CD4-positive, alpha-beta T cell treated with Interleukin-12 subunit alpha and Interleukin-12 subunit beta, for 1 hour (primary cell): ENCODE measurements at places on chromosomes 13 and 19.

GRCh38 chr19:38375748-38376147 lies 1.4 kb downstream of the PSMD8 start:
- no peak for DNase-seq

- DNase-seq = no peak
These were observed 4.7 kb upstream of the CBLC start for GRCh38 chr19:44772959-44773358.

DNA sequence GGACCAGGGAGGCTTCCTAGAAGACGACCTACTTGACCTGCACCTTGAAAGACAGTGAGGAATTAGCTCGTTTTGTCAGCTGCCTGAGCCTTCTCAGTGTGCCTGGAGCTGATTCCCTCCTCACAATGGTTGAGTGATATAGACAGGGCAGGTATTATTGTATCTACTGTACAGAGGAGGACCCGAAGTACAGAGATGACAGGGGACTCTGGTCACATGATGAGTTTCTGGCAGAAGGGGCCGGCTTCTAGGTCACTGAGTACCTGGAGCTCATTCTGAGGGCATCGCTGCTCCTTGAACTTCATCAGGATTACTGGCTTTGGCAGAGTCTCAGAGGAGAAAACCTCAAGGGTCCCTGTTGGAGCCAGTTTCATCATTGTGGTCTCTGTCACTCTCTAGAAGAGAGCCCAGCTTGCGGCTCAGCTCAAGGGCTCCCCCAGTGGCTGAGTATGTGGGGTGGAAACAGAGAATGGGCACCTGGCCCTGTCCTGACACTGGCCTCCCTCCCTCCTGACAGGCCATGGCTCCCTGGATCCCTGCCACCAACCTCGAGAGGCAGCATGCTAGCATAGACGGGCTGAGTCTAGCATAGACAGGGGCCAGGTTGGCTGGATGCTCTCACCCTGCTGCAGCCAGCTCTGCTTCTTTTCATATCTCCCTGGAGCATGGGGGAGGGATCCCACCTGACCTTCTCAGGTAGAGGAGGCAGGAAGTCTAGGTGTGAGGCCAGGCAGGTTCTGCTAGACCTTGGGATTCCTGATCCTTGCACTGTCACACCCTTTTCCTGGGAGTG lies 38.7 kb downstream of the NFIX start:
- DNase-seq = peak; percentile 50

- DNase-seq = no peak
These were observed 17.3 kb upstream of the ERCC1 start for GRCh38 chr19:45440873-45441654.

DNA sequence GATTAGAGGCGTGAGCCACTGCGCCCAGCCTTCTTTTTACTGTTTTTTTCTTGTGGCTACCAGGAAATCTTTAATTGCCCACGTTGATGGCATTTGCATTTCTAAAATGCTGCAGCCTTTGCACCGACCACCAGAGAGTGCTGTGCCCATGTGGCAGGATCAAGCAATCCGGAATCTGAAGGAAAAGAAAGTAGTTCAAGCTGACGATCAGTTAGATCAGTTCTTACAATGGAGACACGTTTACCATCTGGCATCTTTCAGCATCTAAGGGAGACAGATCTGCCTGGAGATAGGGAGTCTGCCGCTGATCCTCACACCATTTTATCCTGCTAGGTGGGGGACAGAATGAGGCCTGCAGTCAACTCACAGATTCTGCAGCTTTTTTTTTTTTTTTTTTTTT lies 19.9 kb downstream of the TINCR start:
- peak; percentile 7 for DNase-seq

DNA sequence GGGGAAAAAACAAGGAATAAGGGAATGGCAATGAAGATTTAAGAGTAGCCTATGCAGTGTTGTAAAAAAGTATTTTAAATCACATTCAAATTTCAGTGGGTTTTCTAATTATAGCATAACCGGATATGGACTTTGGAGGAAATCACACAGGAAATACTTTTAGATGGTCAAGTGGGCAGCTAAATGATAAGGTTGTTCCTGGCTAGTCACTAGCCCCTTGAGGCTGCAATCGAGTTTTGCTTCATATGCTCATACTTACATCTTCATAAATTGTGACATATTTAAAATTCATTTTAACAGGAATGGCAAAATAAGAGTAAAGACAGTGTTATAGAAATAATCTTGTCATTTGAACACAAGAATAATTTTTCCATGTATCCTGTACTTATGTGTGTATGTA lies 88.9 kb downstream of the WDFY2 start:
- DNase-seq = no peak

DNA sequence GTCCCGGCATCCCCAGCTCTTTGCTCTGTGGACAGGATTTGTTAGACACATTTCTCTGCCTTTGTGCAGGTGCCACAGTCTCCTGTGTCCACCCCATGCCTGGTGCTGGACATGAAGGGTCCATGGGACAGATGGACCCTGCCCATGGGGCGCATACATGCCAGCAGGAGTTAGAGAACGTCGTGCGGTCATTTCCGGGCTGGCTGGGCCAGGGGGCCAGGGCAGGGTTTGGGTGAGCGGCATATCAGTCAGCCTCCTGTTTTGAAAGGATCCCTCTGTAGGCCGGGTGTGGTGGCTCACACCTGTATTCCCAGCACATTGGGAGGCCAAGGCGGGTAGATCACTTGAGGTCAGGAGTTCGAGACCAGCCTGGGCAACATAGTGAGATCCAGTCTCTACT lies 11.0 kb downstream of the KLHL26 start:
- no peak for DNase-seq

- DNase-seq = no peak
These were observed 168.2 kb downstream of the FGF14 start for GRCh38 chr13:102233566-102234208.

GRCh38 chr13:92530364-92530763 lies 696.2 kb upstream of the GPC6 start:
- DNase-seq = no peak

DNA sequence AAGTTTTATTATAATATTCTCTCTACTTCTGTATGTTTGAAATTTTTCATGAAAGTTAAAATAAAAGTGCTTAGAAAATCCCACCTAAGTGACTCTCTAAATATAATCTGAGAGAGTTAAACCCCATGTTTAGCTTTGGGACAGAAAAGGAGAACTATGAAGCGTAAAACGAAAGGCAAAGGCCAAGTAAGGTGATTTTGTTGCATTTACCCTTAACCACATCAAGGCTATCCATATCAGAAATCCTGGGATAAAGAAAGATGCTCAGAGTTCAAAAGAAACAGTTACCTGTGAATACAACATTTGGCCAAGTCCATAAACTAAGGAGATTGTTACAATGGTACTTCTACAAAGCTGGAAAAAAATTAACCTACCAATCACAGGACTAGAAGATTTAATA lies 31.3 kb downstream of the UBL3 start:
- DNase-seq = no peak

DNA sequence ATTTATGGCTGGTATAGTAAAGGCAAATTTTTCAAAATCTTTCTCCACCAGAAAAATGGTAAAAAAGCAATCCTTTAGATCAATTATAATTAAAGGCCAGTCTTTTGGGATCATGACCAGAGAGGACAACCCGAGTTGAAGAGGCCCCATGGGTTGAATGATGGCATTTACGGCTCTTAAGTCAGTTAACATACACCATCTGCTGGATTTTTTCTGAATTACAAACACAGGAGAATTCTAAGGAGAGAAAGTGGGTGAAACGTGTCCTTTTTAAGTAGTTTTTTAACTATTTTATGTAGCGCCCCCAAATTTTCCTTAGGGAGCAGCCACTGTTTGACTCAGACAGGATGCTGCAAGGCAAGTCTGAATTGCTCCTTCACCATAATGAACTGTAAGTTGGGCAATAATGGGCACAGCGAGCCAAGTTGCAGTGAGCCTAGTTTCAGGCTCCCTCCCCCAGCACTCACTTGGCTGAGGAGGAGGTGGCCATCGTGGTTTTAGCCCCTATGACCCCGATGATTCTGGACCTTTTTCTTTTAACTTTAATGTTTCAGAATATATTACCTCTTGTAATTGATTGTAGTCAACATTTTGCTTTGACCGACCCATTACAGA lies 13.6 kb upstream of the ZNF611 start:
- peak; percentile 50 for DNase-seq

- DNase-seq = no peak
These were observed 1.3 kb upstream of the AKT2 start for GRCh38 chr19:40286235-40286970.

DNA sequence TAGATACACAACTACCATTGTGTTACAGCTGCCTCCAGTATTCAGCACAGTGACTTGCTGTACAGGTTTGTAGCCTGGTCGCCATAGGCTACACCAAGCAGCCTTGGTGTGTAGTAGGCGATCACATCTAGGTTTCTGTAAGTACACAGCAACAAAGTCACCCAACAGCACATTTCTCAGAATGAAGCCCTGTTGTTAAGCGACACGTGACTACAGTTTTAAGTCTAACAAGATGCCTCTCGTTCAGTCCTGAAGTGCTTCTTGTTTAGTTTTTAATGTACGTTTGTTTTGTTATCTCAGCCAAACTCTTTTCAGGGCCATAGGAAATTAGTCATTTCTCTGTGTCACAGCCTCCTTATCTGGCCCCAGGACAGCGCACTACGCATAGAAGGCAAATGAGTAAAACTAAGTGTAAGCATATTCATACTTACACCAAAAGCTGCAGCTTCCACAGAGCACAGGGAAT lies 50.0 kb upstream of the GPR183 start:
- DNase-seq = peak; percentile 61

- DNase-seq = no peak
These were observed 43.8 kb downstream of the SPRY2 start for GRCh38 chr13:80297094-80297493.

DNA sequence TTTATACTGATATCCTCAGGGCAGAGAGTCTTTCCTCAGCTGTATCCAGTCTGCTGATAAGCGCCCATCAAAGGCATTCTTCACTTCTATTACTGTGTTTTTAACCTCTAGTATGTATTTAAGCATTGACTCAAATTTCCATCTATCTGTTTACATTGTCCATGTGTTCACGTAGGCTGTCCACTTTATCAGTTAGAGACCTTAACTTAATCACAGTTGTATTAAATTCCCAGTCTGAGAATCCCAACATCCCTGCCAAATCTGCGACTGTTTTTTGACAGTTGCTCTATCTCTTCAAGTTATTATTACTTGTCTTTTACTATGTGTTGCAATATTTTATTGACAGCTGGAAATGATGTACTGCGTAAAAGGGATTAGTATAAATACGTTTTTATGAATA lies 1613.7 kb upstream of the MIR17HG start:
- no peak for DNase-seq

- DNase-seq = no peak
These were observed 17.8 kb downstream of the ACTL9 start for GRCh38 chr19:8680676-8681344.

DNA sequence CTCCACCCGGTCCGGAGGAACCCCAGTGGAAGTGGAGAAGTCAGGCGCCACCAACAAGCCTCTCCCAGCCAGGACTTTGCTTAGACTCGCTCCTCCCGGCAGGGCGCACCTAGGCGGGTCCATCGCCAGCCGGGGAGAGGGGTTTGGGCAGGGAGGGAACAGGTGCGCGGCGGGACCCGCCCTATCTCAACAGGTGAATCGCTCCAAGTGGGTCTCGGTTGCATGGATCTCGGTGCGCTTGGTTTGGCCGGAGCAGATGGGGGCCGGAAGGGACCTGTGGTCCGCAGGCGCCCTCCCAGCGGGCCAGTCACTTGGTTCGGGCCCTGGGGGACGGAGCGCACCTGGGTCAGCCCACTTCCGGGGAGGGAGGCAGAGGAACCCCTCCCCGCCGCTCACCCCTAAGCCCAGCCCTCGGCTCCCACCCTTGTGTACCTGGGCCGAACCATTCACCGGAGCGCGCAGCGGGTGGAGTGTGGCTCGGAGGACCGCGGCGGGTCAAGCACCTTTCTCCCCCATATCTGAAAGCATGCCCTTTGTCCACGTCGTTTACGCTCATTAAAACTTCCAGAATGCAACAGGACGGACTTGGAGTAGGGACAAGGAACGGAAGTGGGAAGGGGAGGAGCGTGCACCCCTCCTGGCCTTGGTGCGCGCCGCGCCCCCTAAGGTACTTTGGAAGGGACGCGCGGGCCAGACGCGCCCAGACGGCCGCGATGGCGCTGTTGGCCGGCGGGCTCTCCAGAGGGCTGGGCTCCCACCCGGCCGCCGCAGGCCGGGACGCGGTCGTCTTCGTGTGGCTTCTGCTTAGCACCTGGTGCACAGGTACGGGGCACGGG lies at the start of gene LSR:
Gene LSR, plus strand, starts transcription at position 693 of the 836 bp plus-strand sequence. Its CDS starts 21 bp downstream, at position 714.
- peak; percentile 85 for DNase-seq

DNA sequence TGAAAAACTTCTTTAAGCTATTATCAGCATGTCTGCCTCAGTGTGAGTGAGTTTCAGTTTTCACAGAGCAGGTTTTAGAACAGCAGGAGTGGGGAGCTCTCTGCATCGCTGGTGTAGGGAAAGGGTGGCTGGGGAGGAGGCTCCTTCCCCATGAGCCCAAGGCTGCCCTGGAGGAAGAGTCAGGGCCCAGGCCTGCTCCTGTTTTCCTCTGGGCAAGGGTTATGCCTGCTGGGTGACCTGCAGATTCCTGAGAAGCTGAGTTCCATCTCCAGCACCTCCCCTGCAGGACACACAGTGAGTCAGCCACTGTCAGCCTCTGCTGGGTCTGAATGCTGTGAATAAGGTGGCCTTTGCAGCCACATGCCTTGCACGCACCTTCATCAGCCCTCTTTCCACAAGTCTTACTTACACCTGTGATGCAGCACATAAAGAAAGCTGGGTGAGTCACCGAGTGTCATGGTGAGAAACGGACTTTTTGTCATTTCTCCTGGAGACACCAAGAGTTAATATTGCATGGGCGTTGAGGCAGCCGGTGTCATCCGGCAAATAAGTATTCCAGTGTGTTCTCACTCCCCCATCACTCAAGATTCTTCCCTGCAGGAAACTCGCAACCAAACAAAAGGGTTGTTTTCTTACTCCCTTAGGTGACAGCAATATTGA lies 186.4 kb upstream of the KL start:
- DNase-seq = no peak

- DNase-seq = no peak
These were observed 216.9 kb downstream of the DNAJC15 start for GRCh38 chr13:43240278-43240677.

- peak; percentile 24 for DNase-seq
These were observed 23.5 kb downstream of the CEACAM16 start for GRCh38 chr19:44722131-44723121.

DNA sequence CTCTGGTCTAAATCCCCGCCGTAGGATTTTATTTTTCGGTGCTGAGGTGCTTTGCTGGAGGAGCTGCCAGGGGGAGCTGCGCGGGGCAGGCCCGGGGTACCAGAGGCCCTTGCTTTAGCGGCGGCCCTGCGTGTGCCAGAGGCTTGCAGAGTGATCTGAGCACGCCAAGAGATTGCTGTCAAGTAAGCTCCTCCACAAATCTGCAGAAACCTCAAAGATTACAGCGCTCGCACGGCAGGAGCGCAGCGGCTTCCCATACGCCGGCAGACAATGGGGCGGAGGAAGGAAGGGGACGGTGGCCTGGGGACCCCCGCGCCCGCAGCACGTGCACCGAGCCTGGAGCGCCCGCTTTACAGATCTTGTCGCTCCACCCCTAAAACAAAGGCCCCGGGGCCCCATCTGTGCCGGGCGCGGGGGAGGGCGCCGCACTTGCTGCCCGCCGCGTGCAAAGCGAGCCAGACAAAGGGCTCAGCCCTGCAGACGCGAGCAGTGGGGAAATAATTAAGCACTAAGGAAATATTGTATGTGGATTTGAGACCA lies 9.1 kb upstream of the C19orf12 start:
- DNase-seq = peak; percentile 13
